Activated T-helper 2 cell treated with anti-CD3 and anti-CD28 coated beads, Interferon-gamma antibody, Interleukin-2, Interleukin-4, amounts not matched to agents 10 μg/mL and 5 μg/mL and 100 μg/mL, durations not matched to agents 14 hours and 24 hours and 36 hours (primary cell): ENCODE measurements at places on chromosomes 6 and 20.

GRCh38 chr6:26315274-26315673 lies 49.7 kb upstream of the BTN3A2 start:
- DNase-seq: no peak
- H3K4me1 ChIP-seq: peaks cover 43% of the 10 kb centered on the region
- no peak overlapping the region for H3K4me3 ChIP-seq

- H3K27ac ChIP-seq: no peak overlapping the region
- H3K36me3 ChIP-seq: no peaks in the 10 kb centered on the region
Observed at GRCh38 chr6:108951351-108951953, 103.2 kb downstream of the ARMC2 start.

DNA sequence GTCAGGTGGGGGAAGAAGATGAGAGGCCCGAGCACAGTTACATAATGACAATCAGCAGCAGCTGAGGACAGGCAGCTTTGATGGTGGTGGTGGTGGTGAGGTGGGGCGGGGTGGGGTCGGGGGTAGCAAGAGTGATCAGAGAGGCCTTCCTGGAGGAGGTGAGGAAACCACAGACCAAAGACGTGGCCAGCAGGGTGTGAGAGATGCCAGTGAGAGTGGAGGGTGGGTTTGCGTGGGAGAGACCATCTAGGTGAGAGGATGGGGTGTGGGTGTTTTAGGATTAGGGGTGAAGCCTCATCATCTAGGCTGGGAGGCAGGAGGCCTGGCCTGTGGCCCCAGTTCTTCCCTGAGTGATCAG lies 76.0 kb upstream of the TOX2 start:
- no peak overlapping the region for H3K4me3 ChIP-seq
- peaks cover 44% of the 10 kb centered on the region for H3K4me1 ChIP-seq
- H3K36me3 ChIP-seq: no peaks in the 10 kb centered on the region
- no peak for DNase-seq
- no peak overlapping the region for H3K27ac ChIP-seq

DNA sequence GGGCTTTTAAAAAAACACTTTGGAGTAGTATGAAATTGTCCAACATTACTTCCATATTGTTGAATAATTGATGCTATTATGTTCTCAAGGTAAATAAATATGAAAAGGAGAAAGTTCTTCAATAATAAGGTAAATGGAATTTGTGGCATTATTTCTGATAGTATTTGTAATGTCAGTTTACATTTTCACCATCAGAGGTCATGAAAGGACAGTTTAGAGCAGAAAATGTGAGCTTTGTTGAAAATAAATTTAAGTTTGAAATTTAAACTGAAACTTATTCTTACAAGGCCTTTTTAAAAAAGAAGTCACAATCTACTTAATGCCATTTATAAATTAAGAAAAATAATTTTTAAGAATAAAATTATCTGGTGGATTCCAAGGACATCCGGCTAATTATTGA lies 15.8 kb upstream of the CEP162 start:
- no peaks in the 10 kb centered on the region for H3K4me1 ChIP-seq
- H3K27ac ChIP-seq: no peak overlapping the region
- no peaks in the 10 kb centered on the region for H3K27me3 ChIP-seq
- no peak overlapping the region for H3K4me3 ChIP-seq

DNA sequence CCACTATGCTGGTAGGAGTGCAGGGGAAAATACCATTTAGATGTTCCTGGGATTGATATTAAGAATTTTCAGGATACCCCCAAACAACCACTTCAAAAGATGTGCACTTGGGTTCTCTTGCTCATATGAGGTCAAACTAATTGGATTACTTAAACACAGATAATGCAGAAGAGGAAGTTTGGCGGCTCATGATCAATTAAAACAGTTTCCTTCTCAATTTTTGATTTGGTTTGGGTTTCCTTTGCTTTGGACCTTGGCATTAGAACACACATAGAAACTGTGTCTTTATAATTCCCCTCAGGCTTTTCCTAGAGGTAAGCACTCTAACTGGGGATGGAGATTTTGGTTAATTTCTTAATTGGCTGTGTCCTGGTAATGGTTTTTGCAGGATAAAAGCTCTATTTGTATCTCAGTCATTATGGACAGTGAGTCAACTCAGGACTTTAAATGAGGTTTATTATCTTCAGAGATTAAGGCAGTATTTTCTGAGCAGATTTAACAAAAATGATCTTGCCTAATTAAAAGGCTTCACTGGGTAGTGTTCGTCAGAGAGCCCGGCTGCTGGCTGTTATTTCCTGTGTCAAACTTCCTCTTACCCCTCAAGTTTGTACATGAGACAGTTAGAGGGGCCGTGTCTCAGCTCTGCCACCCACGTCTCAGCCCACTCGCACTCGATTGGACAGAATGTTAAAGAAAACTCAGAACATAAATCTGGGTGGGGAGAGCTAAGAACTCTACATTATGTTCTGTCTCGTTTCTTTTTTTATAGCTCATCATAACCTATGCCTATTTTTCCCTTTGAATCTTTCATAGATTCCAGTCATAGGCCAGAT lies 50.3 kb upstream of the PREP start:
- peaks cover 29% of the 10 kb centered on the region for H3K27me3 ChIP-seq
- no peak for DNase-seq
- H3K4me1 ChIP-seq: peaks cover 19% of the 10 kb centered on the region
- no peaks in the 10 kb centered on the region for H3K36me3 ChIP-seq
- no peak overlapping the region for H3K4me3 ChIP-seq

DNA sequence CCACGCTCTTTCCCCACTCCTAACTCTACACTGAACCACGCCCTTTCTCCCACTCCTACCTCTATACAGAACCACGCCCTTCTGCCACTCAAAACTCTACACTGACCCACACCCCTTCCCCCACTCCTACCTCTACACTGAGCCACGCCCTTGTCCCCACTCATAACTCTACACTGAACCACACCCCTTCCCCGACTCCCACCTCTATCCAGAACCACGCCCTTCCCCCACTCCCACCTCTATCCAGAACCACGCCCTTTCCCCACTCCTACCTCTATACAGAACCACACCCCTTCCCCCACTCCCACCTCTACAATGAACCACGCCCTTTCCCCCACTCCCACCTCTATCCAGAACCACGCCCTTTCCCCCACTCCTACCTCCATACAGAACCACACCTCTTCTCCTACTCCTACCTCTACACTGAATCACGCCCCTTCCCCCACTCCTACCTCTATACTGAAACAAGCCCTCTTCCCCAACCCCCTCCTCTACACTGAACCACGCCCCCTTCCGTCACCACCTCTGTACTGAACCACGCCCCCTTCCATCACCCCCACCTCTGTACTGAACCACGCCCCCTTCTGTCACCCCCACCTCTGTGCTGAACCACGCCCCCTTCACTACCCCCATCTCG lies 10.1 kb downstream of the PXMP4 start:
- H3K27ac ChIP-seq: peak overlapping the region; percentile 40
- DNase-seq: no peak
- H3K27me3 ChIP-seq: no peaks in the 10 kb centered on the region
- H3K4me1 ChIP-seq: peaks cover 22% of the 10 kb centered on the region

DNA sequence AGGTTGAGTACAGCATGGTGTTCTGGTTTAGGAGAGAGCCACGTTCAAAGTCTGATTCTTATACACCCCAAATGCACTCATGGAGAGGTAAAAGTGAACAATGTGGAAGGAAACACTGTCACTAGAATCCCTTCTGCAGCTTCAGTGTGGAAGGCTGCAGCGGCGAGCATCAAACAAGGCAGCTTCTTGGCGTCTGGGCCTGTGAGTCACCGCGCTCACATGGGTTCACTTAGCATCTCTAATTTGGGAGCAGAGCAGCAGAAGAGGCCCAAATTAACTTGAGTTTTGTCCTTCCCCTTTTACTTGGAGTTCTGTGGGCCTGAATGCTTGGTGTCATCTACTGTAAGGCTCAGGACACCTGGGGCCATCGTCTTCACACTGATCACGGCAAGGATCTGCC lies 10.9 kb upstream of the E2F1 start:
- no peaks in the 10 kb centered on the region for H3K36me3 ChIP-seq
- no peaks in the 10 kb centered on the region for H3K27me3 ChIP-seq
- no peak for DNase-seq
- peaks cover 3% of the 10 kb centered on the region for H3K4me1 ChIP-seq
- H3K4me3 ChIP-seq: no peak overlapping the region
- H3K27ac ChIP-seq: no peak overlapping the region

DNA sequence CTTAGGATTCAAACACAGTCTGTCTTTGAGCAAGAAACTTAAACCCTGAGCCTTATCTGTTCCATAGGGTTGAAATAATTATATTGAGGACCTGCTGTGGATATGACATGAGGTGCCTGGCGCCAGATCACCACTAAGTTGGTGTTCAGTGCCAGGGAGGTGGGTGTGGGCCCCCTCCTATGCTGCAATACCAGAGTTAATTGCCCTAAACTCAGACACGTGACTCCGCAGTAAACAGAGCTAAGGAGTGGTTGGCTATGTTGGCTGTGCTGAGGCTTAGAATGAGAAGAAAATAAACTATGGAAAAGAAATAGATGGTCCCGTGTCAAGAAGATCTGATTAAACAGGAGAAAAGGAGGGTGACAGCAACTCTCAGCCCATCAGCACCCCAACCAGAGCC lies 419.4 kb upstream of the JARID2 start:
- no peaks in the 10 kb centered on the region for H3K27me3 ChIP-seq
- DNase-seq: no peak
- no peak overlapping the region for H3K4me3 ChIP-seq
- H3K4me1 ChIP-seq: peaks cover 12% of the 10 kb centered on the region

GRCh38 chr6:19087296-19087695 lies 700.1 kb downstream of the RNF144B start:
- H3K27me3 ChIP-seq: no peaks in the 10 kb centered on the region
- H3K4me1 ChIP-seq: no peaks in the 10 kb centered on the region
- no peak for DNase-seq
- H3K4me3 ChIP-seq: no peak overlapping the region
- H3K27ac ChIP-seq: no peak overlapping the region

GRCh38 chr6:33061987-33062386 lies 11.5 kb downstream of the HLA-DPA1 start:
- H3K27me3 ChIP-seq: peaks cover 17% of the 10 kb centered on the region
- H3K36me3 ChIP-seq: peaks cover 14% of the 10 kb centered on the region
- peaks cover 2% of the 10 kb centered on the region for H3K4me1 ChIP-seq
- DNase-seq: no peak

DNA sequence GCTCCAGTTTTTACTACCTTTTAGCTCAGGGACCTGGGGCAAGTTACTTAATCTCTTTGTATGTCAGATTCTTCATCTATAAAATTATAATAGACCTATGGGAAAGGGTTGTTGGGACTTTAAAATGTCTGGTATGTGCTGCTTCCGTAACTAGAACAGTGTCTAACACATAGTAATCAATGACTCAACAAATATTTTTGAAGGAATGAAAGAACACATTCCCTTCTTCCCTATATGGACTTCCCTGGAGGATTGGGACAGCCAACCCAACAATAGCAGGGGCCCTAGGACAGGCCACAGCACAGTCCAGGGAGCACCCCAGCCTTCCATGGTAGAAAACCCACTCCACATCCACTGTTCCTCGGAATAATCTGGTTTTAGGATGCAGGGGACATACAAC lies 50.7 kb upstream of the TPD52L1 start:
- H3K4me3 ChIP-seq: no peak overlapping the region
- H3K27ac ChIP-seq: no peak overlapping the region
- H3K36me3 ChIP-seq: no peaks in the 10 kb centered on the region
